Neural crest cell (in vitro differentiated cells): ENCODE measurements at places on chromosomes 6 and 20. TPM values are rescaled to one million over a fixed set of nuclear protein-coding genes. Genes with fewer than 3 reads are reported as not detected.

DNA sequence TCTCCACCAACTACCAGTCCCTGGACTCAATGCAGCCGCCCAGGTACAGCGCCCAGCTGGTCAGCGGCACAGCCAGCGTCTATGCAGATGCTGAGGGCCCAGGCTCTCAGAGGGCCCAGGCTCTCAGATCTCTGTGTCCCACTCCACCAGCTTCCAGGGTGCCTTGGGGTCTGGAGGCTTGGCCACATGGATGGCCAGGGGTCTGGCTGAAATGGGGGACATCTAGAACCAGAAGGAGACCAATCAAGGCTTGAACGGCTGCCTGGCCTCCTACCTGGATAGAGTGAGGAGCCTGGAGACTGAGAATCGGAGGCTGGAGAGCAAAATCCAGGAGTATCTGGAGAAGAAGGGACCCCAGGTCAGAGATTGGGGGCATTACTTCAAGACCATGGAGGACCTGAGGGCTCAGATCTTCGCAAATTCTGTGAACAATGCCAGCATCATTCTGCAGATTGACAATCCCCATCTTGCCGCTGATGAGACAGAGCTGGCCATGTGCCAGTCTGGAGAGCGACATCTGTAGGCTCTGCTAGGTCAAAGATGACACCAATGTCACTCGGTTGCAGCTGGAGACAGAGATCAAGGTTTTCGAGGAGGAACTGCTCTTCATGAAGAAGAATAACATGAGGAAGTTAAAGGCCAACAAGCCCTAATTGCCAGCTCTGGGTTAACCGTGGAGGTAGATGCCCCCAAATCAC lies 44.1 kb upstream of the GRM4 start:
- DNase-seq, result no peak

- DNase-seq, result no peak
Observed at GRCh38 chr20:62860924-62861691, 514 bp downstream of the TCFL5 start.

TRAPPC3L gene
- not detected in 2 replicates for total RNA-seq

CLIC5 gene
- 0.20 TPM in 1 of 2 replicates, not detected in the other for total RNA-seq

GRCh38 chr6:117548797-117549301 lies 53.5 kb downstream of the GOPC start:
- DNase-seq, result no peak

DNA sequence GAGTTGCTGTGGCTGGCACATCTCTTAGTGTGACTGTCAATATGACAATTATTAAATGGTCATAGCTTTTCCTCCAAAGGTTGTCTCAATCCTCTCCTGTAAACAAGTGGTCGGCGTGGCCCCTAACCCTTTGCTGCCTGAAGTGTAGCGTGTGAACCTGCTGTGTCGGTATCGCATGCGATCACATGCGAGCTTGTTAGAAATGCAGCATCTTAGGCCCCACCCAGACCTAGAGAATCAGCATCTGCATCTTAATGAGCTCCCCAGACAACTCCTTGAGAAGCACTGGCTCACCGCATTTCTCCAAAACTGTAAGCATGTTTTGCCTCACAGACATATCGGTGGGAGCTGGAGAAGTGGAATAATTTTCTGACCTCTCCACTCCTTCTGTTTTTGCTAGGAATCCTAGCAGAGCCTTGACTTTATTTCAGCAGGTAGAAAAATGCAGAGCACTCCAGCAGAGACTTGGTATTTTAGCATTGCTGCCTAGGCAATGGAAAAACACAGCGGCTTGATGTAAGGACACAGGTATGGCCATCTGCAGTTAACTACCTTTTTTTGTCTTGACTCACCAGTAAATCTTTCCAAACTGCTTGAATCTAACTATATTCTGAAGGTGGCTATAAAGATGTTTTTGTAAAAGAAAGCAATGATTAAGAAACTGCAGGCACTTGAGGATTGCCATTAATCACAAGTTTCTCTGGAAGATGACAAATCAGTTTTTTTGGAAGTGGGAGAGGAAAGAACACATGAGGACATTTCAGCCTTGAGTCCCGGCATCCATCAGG lies 67.6 kb downstream of the PSMG4 start:
- no peak for DNase-seq
